ENCODE measurements at places on chromosomes 2 and 18.

DNA sequence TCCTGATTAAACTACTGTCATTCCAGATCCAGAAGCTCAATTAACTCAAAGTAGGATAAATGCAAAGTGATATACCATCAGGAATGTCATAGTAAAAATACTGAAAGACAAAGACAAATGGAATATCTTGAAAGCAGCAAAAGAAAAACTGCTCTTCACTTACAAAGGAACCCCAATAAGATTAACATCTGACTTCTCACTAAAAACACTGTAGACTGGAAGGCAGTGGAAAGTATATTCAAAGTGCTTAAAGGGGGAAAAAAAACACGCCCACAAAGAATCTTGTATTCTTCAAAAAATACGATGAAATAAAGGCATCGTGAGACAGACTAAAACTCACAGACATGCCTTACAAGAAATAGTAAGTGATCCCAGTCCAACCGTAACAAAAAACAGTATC, 195.7 kb downstream of the DOK6 start:
- DNase-seq: no peak

DNA sequence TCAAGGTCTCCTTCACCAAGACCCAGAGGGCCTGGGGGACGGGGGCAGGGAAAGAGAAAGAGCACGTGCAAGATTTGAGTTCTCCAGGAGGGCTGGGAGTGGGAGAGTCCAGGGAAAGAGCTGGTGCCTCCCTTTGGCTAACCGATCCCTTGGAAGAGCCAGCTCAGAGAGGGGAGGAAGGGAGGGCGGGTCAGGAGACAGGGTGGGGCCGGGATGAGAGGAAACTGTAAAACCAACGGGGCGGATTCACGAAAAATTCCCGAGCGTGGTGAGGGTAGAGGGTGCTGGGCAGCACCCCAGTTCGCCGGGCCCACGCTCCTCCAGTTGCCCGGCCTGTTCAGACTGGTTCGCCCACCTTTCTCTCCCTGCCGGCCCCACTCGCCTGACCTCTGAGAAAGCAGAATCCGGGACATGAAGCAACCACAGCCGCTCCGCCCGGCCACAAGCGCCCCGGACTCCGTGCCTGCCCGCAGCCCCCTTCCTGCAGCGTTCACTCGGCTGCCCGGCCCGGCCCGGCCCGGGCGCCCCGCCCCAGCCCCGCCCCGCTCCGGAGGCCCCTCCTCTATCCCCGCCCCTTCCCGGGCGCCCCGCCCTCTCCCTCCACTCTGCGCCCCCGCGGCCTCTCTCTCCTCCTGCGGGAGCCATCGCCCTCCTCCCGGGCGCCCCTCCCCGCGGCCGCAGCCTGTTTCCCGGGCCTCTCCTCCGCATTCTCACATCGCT, 230.9 kb upstream of the SMAD2 start:
- peak; percentile 48 for DNase-seq

DNA sequence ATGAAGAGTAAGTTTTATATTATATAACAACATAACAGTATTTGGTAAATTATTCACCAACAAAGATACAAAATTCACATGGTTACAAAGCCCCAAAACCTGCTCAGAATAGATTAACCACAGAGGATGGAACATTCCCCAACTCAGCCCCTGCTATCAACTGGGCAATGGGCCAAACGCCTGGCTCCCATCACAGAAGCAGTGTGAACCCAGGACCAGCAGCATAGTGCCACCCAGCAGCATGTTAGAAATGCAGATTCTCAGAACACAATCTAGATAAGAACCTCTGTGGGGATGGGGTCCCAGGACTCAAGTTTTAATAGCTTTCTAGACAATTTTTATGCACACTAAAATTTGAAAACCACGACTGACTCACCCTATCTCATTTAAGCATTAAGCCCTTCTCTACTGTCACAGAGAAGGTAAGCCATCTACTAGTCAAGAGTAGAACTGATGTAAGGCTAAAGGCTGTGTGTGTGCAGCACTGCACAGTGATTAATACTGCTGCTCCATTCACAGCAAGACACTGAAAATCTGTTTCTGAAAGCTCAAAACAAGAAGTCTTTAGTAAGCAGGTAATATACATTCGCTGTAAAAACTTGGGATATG, 15.2 kb downstream of the AFG3L2 start:
- DNase-seq: no peak

GRCh38 chr2:190504912-190505311, 29.6 kb downstream of the NEMP2 start:
- DNase-seq: no peak

GRCh38 chr2:192195548-192196418, 1.1 kb upstream of the TMEFF2 start:
- DNase-seq: peak; percentile 65

- no peak for DNase-seq
These were observed 62.1 kb downstream of the LBH start for GRCh38 chr2:30293303-30293921.
